ENCODE measurements at places on chromosomes 3 and 15. TPM values are rescaled to one million over a fixed set of nuclear protein-coding genes. Genes with fewer than 3 reads are reported as not detected.

DNA sequence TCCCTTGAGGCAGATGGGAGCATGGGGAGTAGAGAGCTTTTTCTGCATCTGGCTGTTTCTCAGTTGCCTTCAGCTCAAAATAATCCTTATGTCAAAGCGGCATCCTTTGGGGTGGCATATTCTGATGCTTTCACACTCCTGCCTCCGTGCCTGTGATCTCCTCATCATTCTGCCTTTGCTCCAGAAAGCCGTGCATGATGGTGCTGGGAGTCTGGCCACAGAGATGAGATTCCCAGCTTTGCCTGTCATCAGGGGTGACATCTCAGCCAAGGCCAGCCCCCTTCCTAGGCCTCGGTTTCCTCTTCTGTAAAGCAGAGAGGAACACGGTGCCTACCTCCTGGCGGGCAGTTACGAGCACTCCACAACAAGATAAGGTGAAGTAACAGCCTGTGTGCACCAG is 96.3 kb upstream of the ALDH1A3 start:
- no peak for DNase-seq

DNA sequence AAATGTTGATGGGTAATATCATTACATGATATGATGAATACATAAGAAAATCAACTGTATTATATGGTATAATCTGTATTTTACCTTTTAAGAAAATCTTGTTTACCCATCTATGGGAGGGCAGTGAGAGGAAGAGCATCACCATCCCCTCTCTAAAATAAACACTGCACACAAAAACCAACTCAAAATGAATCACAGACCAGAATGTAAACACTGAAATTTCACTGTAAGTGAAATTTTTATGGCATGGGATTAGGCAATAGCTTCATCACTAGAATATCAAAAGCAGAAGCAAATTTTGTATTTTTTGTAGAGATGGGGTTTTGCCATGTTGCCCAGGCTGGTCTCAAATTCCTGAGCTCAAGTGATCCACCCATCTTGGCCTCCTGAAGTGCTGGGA is 26.2 kb downstream of the IFT80 start:
- no peak for DNase-seq

GRCh38 chr3:108673988-108674661 is 83.1 kb downstream of the RETNLB start:
- no peak for DNase-seq

DNA sequence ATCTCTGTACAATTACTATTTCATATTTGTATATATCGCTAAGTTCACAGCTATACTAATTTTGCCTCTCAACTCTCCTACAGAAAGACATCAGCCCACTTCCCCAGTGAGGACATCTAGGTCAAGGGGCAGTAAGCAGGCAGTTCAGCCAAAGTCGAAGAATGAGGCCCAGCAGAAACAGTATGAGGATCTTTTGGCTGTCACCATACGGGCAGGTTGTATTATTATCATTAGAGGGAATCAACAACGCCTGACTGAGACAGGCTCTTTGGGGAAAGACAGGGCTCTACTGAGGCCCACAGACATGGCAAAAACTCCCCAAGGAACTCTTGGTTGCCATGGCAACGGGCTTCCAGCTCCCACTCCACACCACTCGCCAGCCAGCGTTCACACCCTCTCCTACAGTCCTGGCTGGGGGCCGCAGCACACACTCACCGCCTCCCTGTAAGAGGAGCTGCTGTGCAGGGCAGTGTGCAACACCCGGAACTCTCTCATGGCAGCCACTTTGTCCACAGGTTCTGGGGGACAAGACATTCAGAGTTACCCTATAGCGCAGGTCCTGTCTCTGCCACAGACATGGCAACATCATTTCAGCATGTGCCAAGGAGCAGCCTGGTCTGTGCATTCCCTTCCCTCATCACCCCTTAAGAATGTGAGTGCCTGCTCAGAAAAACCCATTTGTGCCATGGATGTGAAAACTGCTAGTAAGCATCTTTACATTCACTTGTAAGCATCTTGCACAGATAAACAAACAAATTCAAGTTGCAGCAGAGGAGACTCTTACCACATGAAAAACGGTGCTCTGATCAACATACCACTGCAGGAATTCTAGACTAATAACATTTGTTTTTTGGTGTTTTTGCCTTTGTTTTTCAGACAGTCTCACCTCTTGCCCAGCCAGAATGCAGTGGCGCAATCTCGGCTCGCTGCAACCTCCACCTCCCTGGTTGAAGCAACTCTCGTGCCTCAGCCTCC is 8.8 kb downstream of the UBL7 start:
- DNase-seq: no peak

GRCh38 chr3:46102059-46102779 is 74.9 kb upstream of the XCR1 start:
- no peak for DNase-seq

GRCh38 chr3:173096994-173097785 is 43.8 kb downstream of the SPATA16 start:
- no peak for DNase-seq

GRCh38 chr3:184656829-184657681 is 54.8 kb downstream of the MAGEF1 start:
- no peak for DNase-seq

DNA sequence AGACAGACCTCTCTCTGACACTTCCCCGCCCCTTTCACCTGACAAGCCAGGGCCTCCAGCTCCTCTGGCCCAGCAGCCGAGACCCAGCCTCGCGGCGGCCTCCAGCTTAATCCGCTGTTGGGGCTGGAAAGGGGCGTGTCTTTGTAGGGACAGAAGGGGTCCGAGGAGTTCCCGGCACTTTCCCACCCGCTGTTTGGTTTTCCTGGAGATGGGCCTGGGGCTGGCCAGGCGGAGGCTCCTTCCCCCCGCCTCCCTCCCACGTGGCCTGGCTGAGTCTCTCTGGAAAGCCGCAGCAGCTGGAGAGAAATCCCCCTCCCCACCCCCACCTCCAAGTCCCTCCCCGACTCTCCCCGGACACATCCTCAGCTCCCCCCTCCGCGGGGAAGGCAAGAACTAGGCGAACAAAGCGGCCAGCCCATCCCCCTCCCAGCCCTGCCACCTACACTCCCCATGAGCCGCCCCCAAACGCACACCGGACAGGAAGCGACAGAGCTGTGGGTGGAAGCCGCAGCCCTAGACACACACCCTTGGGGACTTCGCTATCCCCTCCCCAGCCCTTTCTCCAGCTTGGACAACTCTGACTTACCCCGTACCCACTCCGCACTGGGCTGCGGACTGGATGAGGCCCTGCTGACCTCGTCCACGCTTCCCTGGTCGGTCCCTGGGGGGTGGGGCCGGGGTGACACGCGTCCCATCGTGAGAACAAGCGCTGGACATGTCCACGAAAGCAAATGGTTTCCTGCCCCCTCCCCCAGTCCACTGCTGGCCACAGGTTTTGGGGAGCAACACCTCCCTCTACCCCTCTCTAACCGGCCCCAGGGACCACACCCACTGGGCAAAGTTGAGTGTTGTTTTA is 1.2 kb downstream of the IGDCC4 start:
- DNase-seq: peak; percentile 57

DNA sequence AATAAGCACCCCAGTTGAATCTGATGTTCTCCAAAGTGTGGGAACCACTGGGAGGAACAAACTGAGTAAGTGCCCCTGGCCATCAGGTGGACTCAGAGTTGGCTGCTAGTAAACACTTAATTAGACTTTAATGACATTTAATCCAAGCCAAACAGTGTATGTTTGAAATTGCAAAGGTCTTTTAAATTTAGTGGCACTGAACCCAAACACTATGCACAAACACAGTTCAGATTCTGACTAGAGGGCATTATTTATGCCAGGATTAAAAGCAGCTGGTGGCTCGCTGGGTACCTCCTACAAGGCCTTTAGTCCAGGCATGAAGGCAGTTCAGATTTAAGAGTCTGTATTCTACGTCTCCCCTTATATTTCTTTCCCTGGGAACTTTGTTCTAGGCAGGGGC is 264.8 kb downstream of the CLSTN2 start:
- DNase-seq: no peak

Gene TBC1D5
- total RNA-seq: 141 TPM

Gene ATP8B4
- 7.4 TPM for total RNA-seq

Gene KBTBD13
- total RNA-seq: not detected

Gene CRABP1
- 135 TPM for total RNA-seq
